GM12892 (cell line): ENCODE measurements at places on chromosomes 6 and 20.

GRCh38 chr6:147508042-147508865 is at the start of gene SAMD5:
Gene SAMD5, plus strand, starts transcription at chr6:147508690. Its CDS starts 239 bp downstream, at chr6:147508929.
- peak; percentile 27 for DNase-seq

DNA sequence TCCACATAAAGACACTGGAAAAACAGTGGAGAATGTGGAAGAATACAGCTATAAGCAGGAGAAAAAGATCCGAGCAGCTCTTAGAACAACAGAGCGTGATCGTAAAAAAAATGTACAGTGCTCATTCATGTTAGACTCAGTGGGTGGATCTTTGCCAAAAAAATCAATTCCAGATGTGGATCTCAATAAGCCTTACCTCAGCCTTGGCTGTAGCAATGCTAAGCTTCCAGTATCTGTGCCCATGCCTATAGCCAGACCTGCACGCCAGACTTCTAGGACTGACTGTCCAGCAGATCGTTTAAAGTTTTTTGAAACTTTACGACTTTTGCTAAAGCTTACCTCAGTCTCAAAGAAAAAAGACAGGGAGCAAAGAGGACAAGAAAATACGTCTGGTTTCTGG is 57.1 kb downstream of the MAP3K4 start:
- no peak for DNase-seq

DNA sequence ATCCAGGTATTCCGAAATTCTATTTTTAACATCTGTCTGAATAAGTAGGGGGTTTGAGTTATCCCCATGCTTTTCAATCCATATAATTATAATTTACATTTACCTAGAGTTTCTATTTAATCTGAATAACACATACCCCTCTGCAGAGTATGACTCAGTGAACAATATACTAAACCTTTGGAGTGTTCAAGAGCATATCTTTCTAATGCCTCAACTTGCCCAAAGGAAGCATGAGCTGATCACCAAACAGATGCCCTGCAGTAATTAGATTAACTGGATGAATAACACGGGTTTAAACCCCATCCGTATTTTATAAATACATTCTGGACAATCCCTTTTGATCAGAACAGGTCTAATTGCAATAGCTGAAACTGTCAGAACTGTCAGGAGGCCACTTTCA is 897.1 kb downstream of the TFAP2A start:
- DNase-seq, result no peak

GRCh38 chr20:47139934-47140535 is 216.5 kb downstream of the ZMYND8 start:
- DNase-seq, result no peak

- no peak for DNase-seq
These were observed 61.4 kb downstream of the DNAH8 start for GRCh38 chr6:38776515-38776914.

- DNase-seq, result no peak
These were observed 5.8 kb downstream of the C6orf120 start for GRCh38 chr6:169707772-169708171.

DNA sequence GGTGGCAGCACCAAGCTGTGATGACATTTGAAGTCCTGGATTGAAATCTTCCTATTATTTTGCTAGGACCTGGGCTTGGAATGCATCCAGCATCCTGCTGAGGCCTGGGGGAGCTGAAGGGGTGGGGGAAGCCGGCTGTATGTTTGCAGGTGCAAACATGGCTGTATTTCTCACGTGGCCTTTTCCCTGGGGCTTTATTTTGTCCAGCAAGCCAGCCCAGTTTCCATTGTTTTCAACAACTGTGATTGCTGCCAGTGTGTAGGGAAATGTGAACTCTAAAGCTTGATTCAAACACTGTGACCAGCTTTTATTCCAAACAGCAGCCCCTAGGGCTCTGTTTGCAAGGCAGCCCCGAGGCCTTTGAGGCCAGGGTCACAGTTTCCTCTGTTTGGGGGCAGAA is 683.0 kb downstream of the DHX35 start:
- no peak for DNase-seq

DNA sequence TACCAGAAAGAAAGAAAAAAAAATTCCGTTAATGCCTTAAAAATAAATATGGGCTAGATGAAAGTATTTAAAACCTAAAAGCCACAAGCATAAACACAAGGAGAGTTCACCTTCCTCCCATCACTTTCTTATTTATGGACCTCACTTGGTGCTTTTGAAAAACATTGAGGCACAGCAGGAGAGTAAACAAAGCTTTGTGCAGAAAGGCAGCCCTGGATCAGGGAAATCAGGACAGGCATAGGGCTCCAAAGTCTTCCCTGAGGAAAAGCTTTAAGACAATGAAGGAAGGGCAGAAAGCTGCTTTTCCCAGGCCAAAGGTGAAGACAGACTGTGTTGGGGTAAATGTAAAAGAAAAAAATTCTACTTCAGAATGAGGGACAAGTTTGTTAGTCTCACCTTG is 207.9 kb downstream of the CLVS2 start:
- DNase-seq, result no peak

DNA sequence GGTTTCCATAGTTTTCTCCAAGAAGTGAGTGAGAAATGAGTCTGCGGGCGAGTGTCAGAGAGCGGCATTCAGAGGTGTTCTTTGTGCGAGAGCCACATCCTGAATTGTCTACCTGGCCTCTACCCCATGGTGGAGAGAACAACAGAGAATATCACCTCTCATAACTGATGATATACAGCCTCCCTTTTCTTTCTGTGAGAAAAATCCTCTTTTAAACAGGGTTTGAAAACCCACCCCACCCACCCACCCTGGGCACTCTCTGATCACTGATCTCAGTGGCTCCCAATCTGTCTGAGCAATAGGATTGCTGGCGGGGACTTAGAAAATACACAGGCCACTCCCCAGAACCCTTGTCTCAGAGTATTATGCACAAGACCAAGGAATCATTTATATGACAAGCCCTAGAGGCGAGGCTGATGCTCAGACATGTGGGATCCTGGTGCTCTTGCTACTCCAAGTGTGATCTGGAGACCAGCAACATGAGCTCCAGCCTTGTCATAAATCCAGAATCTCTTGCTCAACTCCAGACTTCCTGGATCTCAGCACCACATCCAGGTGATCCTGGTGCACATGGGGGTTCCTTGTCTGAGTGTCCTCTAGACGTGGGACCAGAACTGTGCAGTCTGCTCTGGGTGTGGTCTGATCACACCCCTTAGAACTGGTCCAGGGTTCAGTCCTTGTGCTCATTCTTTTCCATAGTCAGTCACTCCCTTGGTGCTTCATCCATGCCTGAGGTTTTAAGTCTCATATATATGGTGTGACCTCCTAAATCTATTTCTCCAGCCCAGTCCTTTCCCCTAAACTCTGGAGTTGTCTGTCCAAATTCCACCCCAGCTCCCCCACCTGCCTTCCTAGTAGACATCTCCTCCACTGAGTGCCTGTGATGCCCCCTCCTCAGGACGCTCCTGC is 5.3 kb downstream of the HLA-B start:
- DNase-seq, result no peak

GRCh38 chr6:43668151-43669028 is 19.2 kb downstream of the MRPS18A start:
- peak; percentile 63 for DNase-seq

DNA sequence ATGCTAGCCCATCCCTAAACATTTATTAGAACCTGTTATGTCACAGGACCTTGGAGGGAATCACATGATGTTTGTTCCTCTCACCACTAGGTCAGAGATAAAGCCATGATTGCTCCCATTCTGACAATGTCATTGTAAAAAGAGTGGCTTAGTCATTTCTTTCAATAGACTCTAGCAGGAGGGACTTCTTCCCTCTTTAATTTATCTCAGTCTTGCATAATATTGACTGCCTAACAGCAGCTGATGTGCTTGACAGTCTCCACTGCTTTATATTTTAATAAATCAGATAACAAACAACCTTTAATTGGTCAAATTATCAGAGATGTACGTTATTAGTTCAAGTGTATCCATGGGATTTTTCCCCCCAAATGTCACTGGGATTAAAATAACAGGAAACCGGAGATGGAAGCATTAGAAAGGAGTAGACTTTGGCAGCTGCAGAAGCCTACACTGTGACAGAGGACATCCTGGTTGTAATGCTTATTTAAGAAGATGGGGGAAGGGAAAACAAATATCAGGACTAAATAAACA is 39.6 kb downstream of the LAMA4 start:
- DNase-seq, result no peak

- no peak for DNase-seq
These were observed 6.8 kb downstream of the TMX4 start for GRCh38 chr20:8012724-8013123.

DNA sequence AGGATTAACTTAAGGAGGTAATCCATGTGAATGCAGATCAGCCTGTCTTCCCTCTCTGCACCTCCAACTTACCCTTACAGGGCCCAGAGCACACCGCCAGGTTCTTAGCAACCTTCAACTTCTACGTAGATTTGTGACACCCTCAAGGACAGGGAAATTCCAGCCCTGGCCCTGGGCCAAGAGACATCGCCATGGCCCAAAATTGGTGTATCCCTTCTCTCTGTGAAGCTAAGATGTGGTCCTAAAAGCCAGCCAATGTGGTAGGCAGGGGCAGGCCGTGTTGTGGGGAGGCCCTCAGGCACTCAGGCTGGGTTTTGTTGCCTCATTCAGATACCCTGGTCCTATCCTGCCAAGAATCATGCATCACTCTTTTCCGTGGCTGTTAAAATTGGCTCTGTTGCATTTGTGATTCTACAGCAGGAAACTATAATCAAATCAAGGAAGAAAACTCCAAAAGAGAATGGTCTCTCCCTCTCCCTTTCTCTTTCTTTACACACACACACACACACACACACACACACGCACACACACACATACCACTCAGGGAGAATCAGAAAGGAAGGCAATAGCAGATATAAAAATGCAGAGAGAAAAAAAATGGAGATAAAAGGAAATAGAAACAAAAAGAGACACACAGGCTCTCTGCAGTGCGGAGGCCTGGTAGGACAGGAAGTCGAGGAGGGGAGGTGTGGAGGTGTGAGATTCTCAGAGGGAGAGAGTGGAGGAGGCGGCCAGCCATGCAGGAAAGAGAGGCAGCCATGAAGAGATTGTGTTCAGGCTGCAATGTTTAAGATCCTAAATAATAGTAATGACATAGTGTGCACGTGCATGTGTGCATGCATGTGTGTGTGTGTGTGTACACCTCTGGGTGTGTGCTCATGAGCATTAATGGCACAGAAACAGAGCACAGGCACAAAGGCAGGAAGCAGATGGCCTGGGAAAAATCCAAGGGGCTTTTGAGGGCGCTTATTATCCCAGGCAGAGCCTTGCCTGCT is 201.8 kb upstream of the LRFN2 start:
- DNase-seq, result no peak
